NCI-H2029 treated with DMSO at 0.1 percent for 48 hours (cell line): ENCODE measurements at places on chromosomes 12 and 14.

DNA sequence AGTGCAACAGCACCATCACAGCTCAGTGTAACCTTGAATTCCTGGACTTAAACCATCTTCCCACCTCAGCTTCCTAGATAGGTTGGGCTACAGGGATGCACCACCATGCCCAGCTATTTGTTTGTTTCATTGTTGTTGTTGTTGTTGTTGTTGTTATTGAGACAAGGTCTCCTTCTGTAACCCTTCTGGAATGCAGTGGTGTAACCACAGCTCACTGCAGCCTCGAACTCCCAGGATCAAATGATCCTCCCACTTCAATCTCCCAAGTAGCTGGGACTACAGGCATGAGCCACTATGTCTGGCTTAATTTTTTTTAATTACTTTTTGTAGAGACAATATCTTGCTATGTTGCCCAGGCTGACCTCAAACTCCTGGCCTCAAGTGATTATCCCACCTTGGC lies 1.2 kb upstream of the NEMP1 start:
- no peak for DNase-seq

GRCh38 chr12:130557886-130558765 lies 158.0 kb downstream of the RIMBP2 start:
- no peak for DNase-seq

DNA sequence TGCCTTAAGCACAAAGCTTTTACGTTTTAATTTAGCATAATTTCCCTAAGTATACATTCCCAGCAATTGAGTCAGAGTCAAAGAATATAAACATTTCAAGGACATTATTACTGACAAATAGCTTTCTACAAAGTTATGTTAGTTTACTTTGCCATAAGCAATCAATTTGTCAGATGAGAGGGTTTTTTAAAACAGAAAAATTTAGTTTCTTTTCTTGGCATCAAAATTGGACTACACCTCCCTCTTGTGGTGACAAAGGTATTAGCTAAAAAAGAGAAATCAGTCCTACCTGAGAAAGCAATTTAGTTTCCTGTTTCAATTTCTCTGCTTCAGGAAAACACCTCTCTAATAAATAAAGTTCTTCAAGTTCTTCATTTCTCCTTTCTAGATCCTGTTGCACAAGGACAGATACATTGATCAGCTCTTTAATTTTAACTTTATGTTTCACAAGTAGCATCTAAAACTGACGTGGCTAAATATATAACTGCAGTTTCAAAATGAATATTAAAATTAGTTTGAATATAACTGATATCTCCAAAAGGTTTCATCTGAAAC lies 39.9 kb downstream of the DNAI7 start:
- DNase-seq = peak; percentile 4

DNA sequence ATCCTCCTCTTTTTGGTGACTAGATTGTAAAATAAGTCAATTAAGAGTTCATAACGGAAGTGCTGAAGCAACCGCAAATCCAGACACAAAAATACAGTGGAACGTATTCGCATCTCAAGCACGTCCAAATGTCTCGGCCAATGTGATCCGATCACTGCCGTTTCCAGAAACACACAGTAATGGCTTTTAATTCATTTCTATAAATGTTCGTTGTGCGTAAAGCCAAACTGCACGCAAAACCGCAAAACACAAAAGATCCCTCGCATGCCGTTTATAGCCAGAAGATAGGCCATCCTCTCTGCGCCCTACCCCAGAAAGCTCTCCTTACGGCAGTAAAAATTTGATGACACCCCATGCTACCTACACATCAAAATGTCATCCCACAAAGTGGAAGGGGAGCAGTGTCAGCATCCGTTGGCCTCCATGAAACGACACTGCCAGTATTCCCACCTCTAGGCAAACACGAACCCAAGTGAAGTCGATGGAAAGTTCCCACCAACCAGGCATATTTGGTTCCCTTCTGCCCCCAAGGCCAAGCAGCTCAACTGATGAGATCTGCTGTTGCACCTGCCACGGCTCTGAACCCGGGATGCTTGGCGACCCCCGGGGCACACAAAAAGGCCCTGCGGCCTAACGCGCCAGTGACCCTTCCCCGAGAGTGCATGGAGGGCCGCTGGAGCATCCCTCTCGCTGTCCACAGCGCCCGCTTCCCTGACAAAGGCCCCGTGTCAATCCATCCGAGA lies 1.4 kb downstream of the HECTD4 start:
- no peak for DNase-seq

DNA sequence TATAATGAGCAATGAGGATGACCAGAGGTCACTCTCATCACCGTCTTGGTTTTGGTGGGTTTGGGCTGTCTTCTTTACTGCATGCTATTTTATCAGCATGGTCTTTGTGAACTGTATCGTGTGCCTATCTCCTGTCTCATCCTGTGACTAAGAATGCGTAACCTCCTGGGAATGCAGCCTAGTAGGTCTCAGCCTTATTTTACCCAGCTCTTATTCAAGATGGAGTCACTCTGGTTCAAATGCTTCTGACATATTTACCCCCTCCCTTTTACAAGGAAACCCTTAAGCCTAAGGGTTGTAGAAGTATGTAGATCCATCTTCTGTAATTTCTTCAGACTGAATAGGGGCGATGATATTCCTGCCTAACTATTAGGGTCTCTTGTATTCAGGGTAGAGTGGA lies 8.4 kb downstream of the IFI27L1 start:
- no peak for DNase-seq

DNA sequence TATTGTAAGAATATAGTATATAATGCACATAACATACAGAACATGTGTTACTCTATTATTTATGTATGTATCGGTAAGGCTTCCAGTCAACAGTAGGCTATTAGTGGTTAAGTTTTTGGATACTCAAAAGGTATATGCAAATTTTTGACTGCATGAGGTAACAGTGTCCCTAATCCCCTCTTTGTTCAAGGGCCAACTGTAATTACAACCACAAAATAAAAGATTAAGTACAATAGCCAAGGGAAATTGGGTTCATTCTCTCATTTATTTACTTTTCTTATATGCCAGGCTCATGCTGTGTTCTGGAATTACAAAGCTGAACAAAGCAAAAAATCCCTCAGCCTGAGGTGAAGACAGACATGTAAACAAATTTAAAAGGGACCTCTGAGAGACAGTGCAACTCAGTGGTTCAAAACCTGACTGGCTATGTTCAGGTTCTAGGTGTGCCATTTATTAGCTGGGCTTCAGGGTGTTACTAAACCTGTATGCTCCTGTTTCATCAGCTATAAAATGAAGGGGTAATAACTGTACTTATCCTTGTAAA lies 43.4 kb upstream of the TSPAN8 start:
- DNase-seq = no peak

- DNase-seq = peak; percentile 28
Observed at GRCh38 chr12:27305673-27306456, 26.8 kb upstream of the BMAL2 start.

GRCh38 chr12:29253906-29254625 lies 105.0 kb downstream of the FAR2 start:
- no peak for DNase-seq

DNA sequence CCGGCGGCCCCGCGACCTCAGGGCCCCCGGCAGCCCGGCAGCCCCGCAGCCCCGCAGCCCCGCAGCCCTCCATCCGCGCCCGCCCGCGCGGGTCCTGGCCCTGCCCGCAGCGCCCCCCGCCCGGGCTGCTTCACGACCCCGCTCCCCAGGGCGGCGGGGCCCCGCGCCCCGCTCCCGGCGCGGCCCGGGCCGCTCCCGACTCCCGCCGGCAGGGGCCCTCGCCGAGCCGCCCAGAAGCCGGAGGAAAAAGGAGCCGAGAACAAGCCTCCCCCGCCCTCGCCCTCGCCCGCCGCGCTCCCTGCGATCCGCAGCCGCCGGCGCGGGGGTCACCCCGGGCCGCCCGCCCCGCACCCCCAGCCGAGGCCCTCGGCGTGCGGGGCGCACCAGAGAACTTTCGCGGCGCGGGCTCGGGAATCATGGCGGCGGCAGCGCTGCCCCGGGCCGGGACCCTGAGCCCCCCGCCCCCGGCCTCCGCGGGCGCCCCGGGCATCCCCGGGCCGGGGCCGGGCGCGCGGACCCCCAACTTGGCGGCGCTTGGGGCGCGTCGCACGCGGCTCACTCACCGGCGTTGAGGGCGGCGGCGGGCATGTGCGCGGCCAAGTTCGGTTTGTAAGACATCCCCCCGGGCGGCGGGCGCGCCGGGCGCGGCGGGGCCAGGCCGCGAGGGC lies 521 bp downstream of the CDK2AP1 start:
- DNase-seq = peak; percentile 23
